Right renal pelvis (tissue), 4 donors: ENCODE measurements at places on chromosomes 12 and 14. TPM values are rescaled to one million over a fixed set of nuclear protein-coding genes. Genes with fewer than 3 reads are reported as not detected.

SERPINA6 gene
- 2.1 TPM for polyA plus RNA-seq

SLC39A2 gene
- 2.1 TPM for polyA plus RNA-seq

TDRD9 gene
- 5.1 TPM for polyA plus RNA-seq

POTEM gene
- polyA plus RNA-seq, result not detected

- no peak for DNase-seq
Measured at GRCh38 chr12:67661311-67662021, 12.9 kb downstream of the DYRK2 start.

GRCh38 chr12:24864796-24865125 lies 84.1 kb downstream of the BCAT1 start:
- no peak for DNase-seq
